ENCODE measurements at places on chromosomes 11 and 22.

GRCh38 chr11:77101043-77101537 lies 1.6 kb upstream of the OMP start:
- DNase-seq = no peak
- H3K4me3 ChIP-seq = no peak overlapping the region
- no peaks in the 10 kb centered on the region for H3K36me3 ChIP-seq
- H3K27me3 ChIP-seq = no peaks in the 10 kb centered on the region
- no peaks in the 10 kb centered on the region for H3K4me1 ChIP-seq

- DNase-seq = no peak
- peaks cover 22% of the 10 kb centered on the region for H3K4me1 ChIP-seq
- H3K27me3 ChIP-seq = no peaks in the 10 kb centered on the region
Measured at GRCh38 chr11:18280438-18281045, 14.5 kb downstream of the SAA1 start.

DNA sequence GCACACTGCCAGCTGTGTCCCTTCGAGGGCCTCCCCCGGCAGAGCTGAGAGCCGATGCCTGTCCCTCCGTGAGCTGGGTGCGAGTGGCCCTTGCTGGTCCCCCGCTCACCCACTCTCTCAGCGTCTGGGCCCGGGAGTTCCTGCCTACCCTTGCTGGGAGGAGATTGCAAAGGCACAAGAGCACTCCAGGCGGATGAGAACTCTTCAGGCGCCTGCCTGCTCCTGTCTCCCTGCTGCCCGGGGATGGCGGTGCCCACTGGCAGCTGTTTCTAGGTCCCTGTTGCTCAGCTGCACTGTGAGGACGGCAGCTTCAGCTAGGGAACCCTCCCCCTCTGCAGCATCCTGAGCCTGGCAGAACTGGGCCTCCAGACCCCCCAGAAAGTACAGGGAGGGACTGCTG lies 61.1 kb downstream of the FLRT1 start:
- no peaks in the 10 kb centered on the region for H3K27me3 ChIP-seq
- no peak overlapping the region for H3K27ac ChIP-seq
- no peak overlapping the region for H3K4me3 ChIP-seq
- no peaks in the 10 kb centered on the region for H3K36me3 ChIP-seq
- DNase-seq = no peak
- no peaks in the 10 kb centered on the region for H3K4me1 ChIP-seq

DNA sequence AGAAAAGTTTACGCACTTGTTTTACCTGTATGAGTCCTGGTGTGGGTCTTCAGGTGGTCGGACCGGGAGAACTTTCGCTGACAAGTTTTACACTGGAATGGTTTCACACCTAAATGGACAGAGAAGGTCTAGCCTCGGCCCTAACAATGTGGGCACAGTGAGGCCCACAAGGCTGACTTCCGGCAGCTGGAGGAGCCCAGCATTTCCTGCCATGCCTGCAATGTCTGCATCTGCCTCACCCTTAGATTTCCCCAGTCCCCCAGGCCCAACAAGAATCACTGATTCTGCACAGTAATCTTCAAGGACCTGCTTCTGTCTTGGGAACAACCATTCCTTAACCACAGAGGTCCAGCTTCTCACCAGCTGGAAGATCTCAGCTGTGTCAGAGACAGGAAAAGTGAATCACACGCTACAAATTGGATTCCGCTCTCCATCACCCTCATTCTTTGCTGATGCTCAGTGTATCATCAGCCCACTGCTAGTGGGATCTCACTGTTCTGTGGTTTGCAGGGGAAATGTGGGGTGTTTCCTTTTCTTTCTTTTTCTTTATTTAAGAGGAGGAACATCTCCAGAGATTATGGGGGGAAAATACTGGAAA lies 43.3 kb downstream of the WT1 start:
- peaks cover 49% of the 10 kb centered on the region for H3K27me3 ChIP-seq
- H3K27ac ChIP-seq = no peak overlapping the region
- H3K4me3 ChIP-seq = no peak overlapping the region
- peaks cover 2% of the 10 kb centered on the region for H3K4me1 ChIP-seq
- no peaks in the 10 kb centered on the region for H3K36me3 ChIP-seq

- H3K27me3 ChIP-seq = no peaks in the 10 kb centered on the region
- peaks cover 10% of the 10 kb centered on the region for H3K36me3 ChIP-seq
- H3K4me3 ChIP-seq = no peak overlapping the region
- H3K4me1 ChIP-seq = peaks cover 10% of the 10 kb centered on the region
Measured at GRCh38 chr11:93747122-93747521, 5.7 kb downstream of the C11orf54 start.

DNA sequence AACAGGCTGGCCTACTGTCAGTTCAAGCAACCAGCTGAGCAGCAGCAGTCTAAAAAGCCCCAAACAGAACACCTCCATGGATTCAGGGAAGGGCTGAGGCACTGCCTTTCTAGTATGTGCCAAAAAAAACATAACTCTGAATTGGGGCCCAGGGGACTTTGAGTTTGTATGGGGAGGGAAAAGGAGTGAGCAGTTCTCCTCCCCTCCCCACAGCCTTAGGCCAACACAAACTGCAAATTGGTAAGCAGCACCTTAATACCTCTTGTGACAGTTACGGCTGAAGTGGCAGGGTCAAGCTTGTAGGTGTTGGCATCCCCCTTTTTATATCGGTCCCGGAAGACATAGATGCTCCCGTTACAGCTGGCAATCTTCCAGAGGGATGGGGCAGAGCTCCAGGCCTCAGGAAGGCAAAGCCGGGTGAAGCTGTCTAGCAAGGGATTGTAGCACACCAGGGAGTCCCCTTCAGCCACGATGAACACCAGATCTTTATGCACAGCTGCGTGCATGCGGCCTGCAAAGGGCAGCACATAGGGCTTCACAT lies 6.0 kb downstream of the KBTBD4 start:
- no peak overlapping the region for H3K4me3 ChIP-seq
- H3K36me3 ChIP-seq = peaks cover 69% of the 10 kb centered on the region
- no peak overlapping the region for H3K27ac ChIP-seq

DNA sequence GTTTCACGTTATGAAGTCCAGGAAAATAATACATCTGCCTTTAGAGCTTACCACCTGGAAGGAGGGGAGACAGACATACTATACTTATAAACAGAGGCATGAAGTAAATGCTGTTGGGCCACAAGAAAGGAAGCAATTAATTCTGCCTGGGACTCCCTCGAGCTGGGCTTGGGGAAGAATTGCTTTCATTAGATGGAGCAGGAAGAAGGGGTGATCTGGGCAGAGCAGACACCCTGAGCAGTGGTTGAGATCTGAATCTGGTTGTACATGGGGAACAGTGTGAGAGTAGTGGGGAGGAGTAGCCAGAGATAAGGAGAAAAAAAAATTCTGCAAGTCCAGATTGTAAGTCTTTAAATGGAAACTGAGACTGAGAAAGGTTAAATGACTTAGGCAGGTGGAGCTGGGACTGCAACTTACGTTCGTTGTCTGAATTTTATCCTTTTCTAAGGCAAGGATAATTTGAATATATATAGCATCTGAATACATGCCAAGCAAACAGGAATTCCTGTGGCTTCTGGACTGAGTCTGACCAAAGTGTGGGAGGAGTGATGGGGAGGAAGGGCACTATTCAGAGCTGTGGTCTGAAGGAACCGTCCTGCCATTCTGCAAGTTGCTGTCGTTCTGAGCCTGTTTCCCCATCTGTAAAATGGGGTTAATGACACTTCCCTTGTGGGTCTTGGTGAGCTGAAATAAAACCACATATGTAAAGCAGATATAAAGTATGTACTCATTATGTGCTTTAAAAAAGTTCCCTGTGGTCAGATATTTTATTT lies 7.9 kb downstream of the NCAM1 start:
- no peak overlapping the region for H3K4me3 ChIP-seq
- no peak for DNase-seq
- no peaks in the 10 kb centered on the region for H3K4me1 ChIP-seq
- peaks cover 29% of the 10 kb centered on the region for H3K27me3 ChIP-seq
- no peaks in the 10 kb centered on the region for H3K36me3 ChIP-seq

- DNase-seq = no peak
- H3K4me3 ChIP-seq = no peak overlapping the region
- H3K4me1 ChIP-seq = no peaks in the 10 kb centered on the region
Measured at GRCh38 chr22:47163856-47164513, 401.5 kb downstream of the TBC1D22A start.

DNA sequence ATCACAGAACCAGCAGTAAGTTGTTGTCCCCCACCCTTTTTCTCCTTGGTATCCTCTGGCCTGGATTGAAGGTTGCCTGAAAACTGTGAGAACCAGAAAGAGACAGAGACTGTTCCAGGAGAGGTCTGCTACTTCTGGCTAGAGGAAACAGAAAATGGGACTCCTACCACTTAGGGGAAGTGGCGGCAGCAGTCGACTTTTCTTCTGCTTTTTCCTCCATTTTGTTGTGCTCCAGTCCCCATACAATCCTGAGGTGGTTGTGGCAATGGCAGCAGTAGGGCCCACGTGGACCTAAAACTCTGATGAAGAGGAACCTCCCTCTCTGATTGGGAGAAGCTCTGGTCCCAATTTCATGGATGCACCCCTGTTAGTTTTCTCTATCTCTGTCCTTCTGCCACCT lies 76.0 kb upstream of the SORL1 start:
- peaks cover 6% of the 10 kb centered on the region for H3K27me3 ChIP-seq
- no peak overlapping the region for H3K27ac ChIP-seq
- DNase-seq = no peak
- peaks cover 40% of the 10 kb centered on the region for H3K4me1 ChIP-seq
- H3K4me3 ChIP-seq = no peak overlapping the region
- no peaks in the 10 kb centered on the region for H3K36me3 ChIP-seq

GRCh38 chr11:106222626-106223025 lies 145.2 kb downstream of the AASDHPPT start:
- H3K27me3 ChIP-seq = no peaks in the 10 kb centered on the region
- H3K4me1 ChIP-seq = no peaks in the 10 kb centered on the region
- H3K4me3 ChIP-seq = no peak overlapping the region
- no peaks in the 10 kb centered on the region for H3K36me3 ChIP-seq
- no peak overlapping the region for H3K27ac ChIP-seq

- DNase-seq = peak; percentile 20
- H3K27ac ChIP-seq = peak overlapping the region; percentile 73
- H3K4me1 ChIP-seq = peaks cover 27% of the 10 kb centered on the region
- H3K27me3 ChIP-seq = peaks cover 11% of the 10 kb centered on the region
Measured at GRCh38 chr11:8913961-8914660, 3.1 kb downstream of the AKIP1 start.

- H3K36me3 ChIP-seq = no peaks in the 10 kb centered on the region
- peak overlapping the region; percentile 73 for H3K27ac ChIP-seq
- peaks cover 63% of the 10 kb centered on the region for H3K4me1 ChIP-seq
- peak overlapping the region; percentile 23 for H3K4me3 ChIP-seq
- no peaks in the 10 kb centered on the region for H3K27me3 ChIP-seq
Measured at GRCh38 chr22:37273126-37273845, 9.0 kb upstream of the CYTH4 start.

- H3K4me1 ChIP-seq = peaks cover 13% of the 10 kb centered on the region
- no peak for DNase-seq
- peaks cover 3% of the 10 kb centered on the region for H3K36me3 ChIP-seq
- no peak within 1 kb of the TSS for H3K27ac ChIP-seq
- H3K27me3 ChIP-seq = peaks cover 15% of the 10 kb centered on the region
Measured at GRCh38 chr22:30079952-30080533, at the start of gene HORMAD2. TSS of gene HORMAD2 (plus strand) at chr22:30080464. CDS start at chr22:30093953, 13,489 bp downstream.

DNA sequence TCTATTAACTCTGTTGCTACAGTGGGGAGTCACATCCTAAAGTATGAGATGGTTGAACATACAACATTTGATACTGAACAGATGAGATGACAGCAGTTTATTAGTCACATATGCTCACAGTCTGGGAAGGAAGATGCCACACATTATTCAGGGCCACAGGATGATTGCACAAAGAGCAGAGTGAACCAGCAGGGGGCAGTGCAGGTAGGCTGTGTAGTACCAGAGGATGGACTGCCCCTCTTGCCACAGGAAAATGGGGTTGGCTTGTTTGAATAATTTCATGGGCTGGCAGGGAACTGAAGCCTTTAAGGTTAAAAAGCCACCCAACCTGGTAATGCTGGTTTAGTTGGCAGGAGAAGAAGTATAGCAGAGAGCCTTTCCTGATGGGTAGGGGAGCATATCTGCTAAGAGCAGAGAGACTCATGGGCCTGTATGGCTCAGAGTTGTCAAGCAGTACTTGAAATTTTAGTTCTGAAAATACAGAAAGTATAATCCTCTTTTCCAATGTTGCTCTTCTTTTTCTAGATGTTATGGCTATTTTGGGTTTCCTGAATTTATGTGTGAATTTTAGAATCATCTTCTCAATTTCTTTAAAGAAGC lies 180.4 kb upstream of the B3GAT1 start:
- H3K4me3 ChIP-seq = no peak overlapping the region
- peaks cover 17% of the 10 kb centered on the region for H3K27me3 ChIP-seq
- DNase-seq = peak; percentile 34
- no peaks in the 10 kb centered on the region for H3K4me1 ChIP-seq

DNA sequence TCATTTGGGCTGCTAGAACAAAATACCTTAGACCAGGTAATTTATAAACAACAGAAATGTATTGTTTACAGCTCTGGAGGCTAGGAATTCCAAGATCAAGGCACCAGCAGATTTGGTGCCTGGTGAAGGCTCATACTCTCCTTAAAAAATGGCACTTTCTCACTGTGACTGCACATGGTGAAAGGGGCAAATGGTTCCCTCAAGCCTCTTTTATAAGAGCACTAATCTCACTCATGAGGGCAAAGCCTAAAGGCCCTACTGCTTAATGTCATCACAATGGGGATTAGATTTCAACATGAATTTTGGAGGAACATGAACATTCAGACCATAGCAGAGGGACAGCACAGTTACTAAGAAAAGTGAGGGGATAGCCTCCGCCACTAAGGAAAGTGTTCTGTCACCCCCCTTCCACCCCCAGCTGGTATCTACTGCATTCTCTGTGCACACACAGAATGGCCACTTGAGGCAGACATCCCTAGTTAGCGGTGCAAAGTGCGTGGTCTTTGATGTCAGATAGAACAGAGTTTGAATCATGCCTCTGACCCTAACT lies 47.2 kb upstream of the CEP295 start:
- no peaks in the 10 kb centered on the region for H3K36me3 ChIP-seq
- no peak overlapping the region for H3K27ac ChIP-seq
- H3K4me3 ChIP-seq = no peak overlapping the region
- peak; percentile 18 for DNase-seq

GRCh38 chr22:31627223-31627731 lies 34.7 kb downstream of the PISD start:
- H3K27ac ChIP-seq = peak overlapping the region; percentile 76
- peaks cover 29% of the 10 kb centered on the region for H3K4me1 ChIP-seq
- H3K36me3 ChIP-seq = peaks cover 25% of the 10 kb centered on the region
- no peak for DNase-seq
- no peaks in the 10 kb centered on the region for H3K27me3 ChIP-seq

GRCh38 chr11:117796456-117796871 lies 552 bp downstream of the DSCAML1 start:
- no peak overlapping the region for H3K4me3 ChIP-seq
- no peak overlapping the region for H3K27ac ChIP-seq
- peaks cover 3% of the 10 kb centered on the region for H3K4me1 ChIP-seq
- no peak for DNase-seq
- no peaks in the 10 kb centered on the region for H3K36me3 ChIP-seq
- peaks cover 61% of the 10 kb centered on the region for H3K27me3 ChIP-seq

- no peak overlapping the region for H3K27ac ChIP-seq
- no peak for DNase-seq
- H3K36me3 ChIP-seq = no peaks in the 10 kb centered on the region
- H3K4me3 ChIP-seq = no peak overlapping the region
- H3K27me3 ChIP-seq = no peaks in the 10 kb centered on the region
Measured at GRCh38 chr22:30031764-30032455, 48.4 kb upstream of the HORMAD2 start.

Measured in activated T-helper 2 cell treated with anti-CD3 and anti-CD28 coated beads, Interferon-gamma antibody, Interleukin-2, Interleukin-4, amounts not matched to agents 10 μg/mL and 5 μg/mL and 100 μg/mL, durations not matched to agents 14 hours and 24 hours and 36 hours (primary cell).